ENCODE measurements at places on chromosomes 2 and 18.

- no peak for DNase-seq
Measured at GRCh38 chr18:38948436-38948835, 1382.8 kb upstream of the CELF4 start.

- no peak for DNase-seq
Measured at GRCh38 chr2:150607390-150607811, 119.9 kb upstream of the RND3 start.

- no peak for DNase-seq
Measured at GRCh38 chr2:44786045-44786816, 155.3 kb upstream of the SIX3 start.

DNA sequence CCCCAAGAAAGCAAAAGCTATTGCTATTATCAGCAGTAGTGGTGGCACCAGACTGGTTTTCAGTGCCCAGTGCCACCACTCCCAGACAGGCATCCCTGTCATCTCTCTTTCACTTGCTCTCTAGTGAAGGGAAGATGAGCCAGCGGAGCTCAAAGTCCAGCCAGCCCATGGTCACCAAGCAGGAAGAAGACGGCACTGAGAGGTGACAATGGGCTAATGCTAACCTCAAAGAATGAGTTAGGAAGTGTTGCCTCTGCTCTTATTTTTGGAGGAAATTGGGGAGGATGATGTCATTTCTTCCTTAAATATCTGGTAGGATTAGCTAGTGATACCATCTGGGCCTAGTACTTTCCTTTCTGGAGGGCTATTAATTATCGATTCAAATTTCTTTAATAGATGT is 1.7 kb downstream of the SP140 start:
- DNase-seq, result no peak

- DNase-seq, result no peak
Measured at GRCh38 chr2:144975881-144976280, 456.0 kb upstream of the ZEB2 start.

DNA sequence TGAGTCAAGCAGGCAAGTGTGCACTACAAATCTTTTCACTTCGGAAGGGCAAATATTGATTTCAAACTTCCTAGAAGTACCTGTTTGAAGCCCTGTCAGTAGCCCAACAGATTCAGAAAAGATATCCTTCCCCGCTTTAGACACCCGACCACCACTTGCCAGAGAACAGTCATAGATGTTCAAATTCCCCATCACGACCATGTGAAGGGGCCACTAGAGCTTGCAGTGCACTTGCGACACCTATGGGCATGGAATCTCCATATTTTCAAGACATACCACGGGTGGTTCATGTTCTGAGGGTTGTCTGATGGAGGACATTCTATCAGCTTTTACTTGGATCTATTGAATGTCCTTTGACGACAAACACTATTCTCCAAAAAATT is 23.8 kb downstream of the GNLY start:
- DNase-seq, result no peak

GRCh38 chr18:22001912-22002487 is 167.4 kb upstream of the GATA6 start:
- no peak for DNase-seq

GRCh38 chr2:26619096-26619495 is 22.1 kb downstream of the CIB4 start:
- no peak for DNase-seq

Measured in T-helper 2 cell (primary cell).